ENCODE measurements at places on chromosomes 6 and 20.

- no peak for DNase-seq
Measured at GRCh38 chr6:45837541-45838200, 178.0 kb downstream of the CLIC5 start.

- no peak for DNase-seq
Measured at GRCh38 chr20:13213335-13213734, 7.7 kb upstream of the ISM1 start.

DNA sequence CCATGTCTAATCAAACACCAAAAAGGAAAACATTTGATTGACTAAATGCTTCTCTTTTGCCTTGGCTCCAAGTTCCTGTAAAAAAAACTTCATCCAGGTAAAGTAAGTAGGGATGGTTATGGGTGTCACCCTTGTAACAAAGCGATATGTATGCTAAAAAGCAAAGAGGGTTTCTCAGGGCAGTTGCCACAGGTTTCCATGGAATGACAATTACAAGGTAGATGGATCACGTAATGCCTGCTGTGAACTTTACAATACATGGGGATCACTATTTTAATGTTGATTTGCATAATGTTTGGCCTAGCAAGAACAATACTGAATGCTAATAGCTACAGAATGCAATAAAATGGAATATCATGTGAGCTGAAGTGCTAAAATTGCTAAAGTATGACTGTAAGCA lies 2.9 kb upstream of the BMP2 start:
- DNase-seq, result no peak

- no peak for DNase-seq
Measured at GRCh38 chr6:38406096-38406495, 233.6 kb downstream of the BTBD9 start.

DNA sequence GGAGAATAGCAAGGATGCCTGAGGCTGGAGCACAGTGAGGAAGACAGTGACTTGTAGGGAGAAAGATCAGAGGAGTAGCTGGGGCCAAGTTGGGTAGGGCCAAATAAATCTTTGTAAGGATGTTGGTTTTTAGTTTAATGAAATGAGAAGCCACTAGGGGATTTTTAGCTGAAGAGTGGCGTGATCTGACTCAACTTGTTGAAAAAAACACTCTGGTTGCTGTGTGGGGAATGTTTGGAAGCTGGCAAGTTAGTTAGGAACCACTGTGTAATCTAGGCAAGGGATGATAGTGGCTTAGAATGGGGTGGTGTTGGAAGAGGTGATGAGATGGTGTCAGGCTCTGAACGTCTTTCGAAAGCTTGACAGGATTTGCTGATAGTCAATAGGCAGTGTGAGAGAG lies 176.1 kb upstream of the HDDC2 start:
- DNase-seq, result no peak

- no peak for DNase-seq
Measured at GRCh38 chr6:106439459-106439858, 78.9 kb downstream of the CRYBG1 start.

DNA sequence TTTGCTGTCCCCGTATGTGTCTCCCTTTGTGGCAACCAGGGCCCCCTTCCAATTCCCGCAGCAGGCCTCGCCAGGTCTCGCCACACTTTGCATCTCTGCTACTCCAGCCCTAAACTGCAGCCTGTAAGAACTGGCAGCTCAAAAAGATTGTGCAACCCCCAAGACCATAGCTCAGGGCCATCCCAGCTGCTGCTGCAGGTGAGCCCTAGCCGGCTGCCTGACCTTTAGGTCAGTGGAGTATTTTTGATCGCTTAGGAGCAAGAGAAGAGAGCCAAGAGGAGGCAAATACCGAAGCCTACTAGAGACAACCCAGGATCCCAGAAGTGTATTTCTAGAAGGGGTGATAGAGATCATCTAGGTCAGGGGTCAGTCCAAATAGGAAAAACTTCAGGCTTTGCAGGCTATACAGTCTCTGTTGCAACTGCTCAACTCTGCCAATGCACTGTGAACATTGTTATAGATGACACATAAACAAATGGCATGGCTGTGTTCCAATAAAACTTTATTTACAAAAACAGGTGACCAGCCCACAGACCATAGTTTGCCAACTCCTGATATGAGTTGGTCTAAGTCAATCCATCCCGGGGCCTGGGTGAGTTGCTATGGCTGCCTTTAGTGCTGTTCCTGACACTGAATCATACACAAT lies 138.4 kb downstream of the EYA2 start:
- no peak for DNase-seq
